ENCODE measurements at places on chromosomes 12 and 14.

- no peaks in the 10 kb centered on the region for H3K36me3 ChIP-seq
- no peak for DNase-seq
- no peaks in the 10 kb centered on the region for H3K27me3 ChIP-seq
- no peaks in the 10 kb centered on the region for H3K4me1 ChIP-seq
- H3K4me3 ChIP-seq = no peak overlapping the region
Observed at GRCh38 chr12:66003951-66004350, 126.6 kb downstream of the LLPH start.

- DNase-seq = no peak
- no peaks in the 10 kb centered on the region for H3K27me3 ChIP-seq
- H3K4me1 ChIP-seq = peaks cover 39% of the 10 kb centered on the region
- H3K27ac ChIP-seq = no peak overlapping the region
- H3K4me3 ChIP-seq = no peak overlapping the region
Observed at GRCh38 chr12:19450362-19450761, 11.1 kb downstream of the AEBP2 start.

DNA sequence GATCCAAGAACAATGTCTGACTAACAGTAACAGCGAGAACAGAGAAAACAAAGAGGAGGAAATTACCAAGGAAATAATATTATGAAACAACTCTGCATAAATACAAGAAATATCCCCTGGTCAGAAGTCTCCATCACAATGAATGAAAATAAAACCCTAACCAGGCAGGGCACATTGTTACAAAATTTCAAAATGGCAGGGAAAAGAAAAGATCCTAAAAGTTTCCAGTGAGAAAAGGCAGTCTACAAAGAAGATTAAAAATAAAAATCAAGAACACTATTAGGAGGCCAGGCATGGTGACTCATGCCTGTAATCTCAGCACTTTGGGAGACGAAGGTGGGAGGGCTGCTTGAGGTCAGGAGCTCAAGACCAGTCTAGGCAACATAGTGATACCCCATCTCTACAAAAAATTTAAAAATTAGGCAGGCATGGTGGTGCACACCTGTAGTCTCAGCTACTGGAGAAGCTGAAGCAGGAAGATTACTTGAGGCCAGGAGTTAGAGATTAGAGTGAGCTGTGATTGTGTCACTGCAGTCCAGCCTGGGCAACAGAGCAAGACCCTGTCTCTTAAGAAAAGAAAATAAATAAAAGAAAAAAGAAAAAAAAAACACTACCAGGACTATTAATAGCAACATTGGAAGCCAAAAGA, 47.8 kb downstream of the FERMT2 start:
- DNase-seq = no peak
- no peaks in the 10 kb centered on the region for H3K36me3 ChIP-seq
- no peaks in the 10 kb centered on the region for H3K27me3 ChIP-seq
- H3K4me3 ChIP-seq = no peak overlapping the region
- no peak overlapping the region for H3K27ac ChIP-seq

DNA sequence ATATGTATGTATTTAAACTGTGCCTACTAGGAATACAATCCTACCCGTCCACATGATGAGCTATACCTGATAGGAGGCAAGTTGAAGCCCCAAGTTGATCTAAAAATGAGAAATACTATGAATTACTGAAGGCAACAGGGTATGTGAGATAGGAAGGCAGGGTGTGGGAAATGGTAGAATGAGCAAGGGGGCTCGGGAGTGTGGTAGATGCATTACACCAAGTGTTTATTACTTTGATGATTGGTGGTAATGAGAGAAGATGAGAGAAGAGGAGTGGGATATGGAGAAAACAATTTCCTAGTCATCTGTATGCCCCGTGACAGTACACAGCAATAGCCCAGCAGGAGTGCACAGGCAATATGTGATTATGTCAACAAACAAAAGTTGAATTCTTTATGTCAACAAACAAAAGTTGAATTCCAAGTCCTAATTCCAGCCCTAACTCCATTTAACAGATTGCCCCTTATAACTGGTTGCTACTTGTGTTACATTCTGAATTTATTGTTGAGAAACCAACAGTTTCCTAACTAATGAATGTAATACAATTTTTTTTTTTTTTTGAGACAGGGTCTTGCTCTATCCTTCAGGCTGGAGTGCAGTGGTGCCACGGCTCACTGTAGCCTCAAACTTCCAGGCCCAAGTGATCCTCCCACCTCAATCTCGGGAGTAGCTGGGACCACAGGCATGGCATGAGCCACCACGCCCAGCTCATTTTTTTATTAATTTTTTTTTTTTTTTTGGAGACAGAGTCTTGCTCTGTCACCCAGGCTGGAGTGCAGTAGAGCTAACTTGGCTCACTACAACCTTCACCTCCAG, 2.5 kb downstream of the LPCAT3 start:
- no peak overlapping the region for H3K27ac ChIP-seq
- no peak overlapping the region for H3K4me3 ChIP-seq
- no peak for DNase-seq

GRCh38 chr14:105472486-105472991, 2.1 kb upstream of the CRIP2 start:
- H3K4me3 ChIP-seq = no peak overlapping the region
- H3K4me1 ChIP-seq = peaks cover 18% of the 10 kb centered on the region
- peaks cover 29% of the 10 kb centered on the region for H3K27me3 ChIP-seq
- no peak overlapping the region for H3K27ac ChIP-seq

DNA sequence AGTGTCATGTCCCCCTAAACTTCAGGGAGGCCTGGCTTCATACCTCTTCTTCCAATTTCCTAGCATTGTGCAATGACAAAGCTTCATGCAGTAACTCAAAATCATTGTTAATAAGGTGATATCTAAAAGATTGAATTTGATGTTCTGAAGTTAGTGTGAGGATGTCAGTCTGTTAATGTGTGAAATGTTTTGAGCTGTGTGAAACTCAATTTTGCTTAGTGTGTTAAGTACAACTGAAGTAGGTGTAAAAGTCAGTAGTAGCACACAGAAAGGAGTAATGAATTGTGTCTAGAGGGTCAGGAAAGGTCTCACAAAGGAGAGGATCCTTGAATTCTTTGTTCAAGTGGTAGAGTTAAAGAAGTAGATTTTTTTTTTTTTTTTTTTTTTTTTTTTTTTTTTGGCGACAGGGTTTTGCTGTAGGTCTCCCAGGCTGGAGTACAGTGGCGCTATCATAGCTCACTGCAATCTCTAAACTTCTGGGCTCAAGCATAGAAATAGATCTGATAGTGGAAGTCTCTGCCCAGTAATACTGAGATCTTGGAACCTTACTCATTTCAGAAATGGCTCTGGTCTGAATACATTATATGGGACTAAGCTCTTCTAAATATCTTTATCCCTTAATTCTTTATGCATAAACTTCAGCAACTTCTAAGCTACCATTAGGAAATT, 63.9 kb downstream of the FUT8 start:
- no peak overlapping the region for H3K4me3 ChIP-seq
- H3K36me3 ChIP-seq = no peaks in the 10 kb centered on the region
- H3K27me3 ChIP-seq = no peaks in the 10 kb centered on the region
- H3K4me1 ChIP-seq = peaks cover 36% of the 10 kb centered on the region

DNA sequence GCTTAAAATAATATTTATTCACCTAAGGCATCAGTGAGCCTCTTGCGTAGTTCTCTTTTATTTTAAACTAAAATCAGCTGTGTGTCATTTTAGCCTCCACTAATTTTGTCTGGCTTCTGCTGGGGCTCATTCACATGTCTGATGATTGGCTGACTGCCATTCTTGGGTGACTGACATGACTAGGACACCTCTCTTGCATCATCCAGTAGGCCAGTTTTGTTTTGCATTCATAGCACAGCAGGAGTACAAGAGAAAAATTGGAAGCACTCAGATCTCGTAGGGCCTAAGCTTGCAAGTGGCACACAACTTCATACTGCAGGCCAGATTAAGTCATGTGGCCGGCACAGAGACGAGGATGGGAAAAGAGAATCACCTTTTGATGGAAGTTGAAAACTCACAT, 1226.5 kb downstream of the GALC start:
- DNase-seq = no peak
- H3K27me3 ChIP-seq = no peaks in the 10 kb centered on the region
- no peak overlapping the region for H3K27ac ChIP-seq
- no peak overlapping the region for H3K4me3 ChIP-seq

DNA sequence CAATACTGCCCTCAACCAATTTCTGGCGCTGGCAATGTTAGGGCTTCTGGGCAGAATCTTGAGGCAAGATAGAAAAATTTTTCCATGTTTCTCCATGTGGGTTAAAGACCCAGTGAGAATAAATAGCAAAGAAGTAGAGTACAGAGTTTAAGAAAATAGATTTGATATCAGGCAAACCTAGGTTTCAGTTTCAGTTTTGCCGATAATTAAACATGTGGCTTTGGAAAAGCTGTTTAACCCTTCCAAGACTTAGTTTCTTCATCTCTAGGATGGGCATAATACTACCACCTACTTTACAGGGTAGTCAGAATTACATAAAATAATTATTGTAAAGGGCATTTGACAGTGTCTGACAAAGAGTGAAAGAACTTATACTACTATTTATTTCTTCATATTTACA, 360.4 kb downstream of the PCNX1 start:
- no peak overlapping the region for H3K4me3 ChIP-seq
- no peaks in the 10 kb centered on the region for H3K4me1 ChIP-seq
- H3K27me3 ChIP-seq = no peaks in the 10 kb centered on the region
- DNase-seq = no peak
- H3K27ac ChIP-seq = no peak overlapping the region

GRCh38 chr12:2291182-2291832, 238.5 kb downstream of the CACNA1C start:
- peaks cover 19% of the 10 kb centered on the region for H3K4me1 ChIP-seq
- no peaks in the 10 kb centered on the region for H3K36me3 ChIP-seq
- no peak overlapping the region for H3K27ac ChIP-seq
- peak; percentile 81 for DNase-seq
- no peak overlapping the region for H3K4me3 ChIP-seq

DNA sequence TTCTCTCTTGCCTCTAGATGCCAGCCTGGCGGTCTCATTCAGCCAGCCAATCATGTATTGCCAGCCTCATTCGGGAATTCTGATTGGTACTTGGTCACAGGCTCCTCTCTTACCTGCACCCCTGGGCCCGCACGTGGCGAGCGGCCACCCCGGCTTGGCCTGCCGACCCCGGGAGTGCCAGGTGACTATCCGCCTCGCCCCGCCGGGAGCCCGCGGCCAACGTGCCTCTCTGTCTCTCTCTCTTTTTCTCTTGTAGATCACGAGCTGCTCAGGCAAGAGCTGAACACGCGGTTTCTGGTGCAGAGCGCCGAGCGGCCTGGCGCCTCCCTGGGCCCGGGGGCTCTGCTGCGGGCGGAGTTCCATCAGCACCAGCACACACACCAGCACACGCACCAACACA, 39.3 kb downstream of the LRCOL1 start:
- H3K27me3 ChIP-seq = no peaks in the 10 kb centered on the region
- H3K36me3 ChIP-seq = no peaks in the 10 kb centered on the region
- DNase-seq = no peak
- no peaks in the 10 kb centered on the region for H3K4me1 ChIP-seq
- no peak overlapping the region for H3K4me3 ChIP-seq
- H3K27ac ChIP-seq = no peak overlapping the region

DNA sequence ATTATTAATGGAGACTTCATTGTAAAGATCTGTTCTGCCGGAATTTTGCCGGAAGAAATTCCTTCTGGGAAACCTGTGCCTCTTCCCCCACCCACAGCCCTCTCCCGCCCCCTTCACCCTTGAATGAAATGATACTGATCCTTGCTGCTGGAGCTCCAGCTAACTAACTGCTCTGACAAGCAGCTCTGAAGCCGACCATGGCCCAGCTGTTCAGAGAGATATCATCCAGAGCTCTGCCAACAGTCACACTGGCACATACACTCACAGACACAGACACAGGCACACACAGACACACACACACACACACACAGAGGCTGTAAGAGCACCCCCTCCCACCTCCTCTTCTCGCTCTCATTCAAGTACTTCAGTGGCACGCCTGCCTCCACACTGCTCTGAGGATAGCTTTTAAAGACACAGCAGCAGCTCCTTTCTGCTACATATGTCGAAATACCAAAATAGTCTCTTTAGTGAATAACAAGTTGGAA, 88.6 kb downstream of the R3HDM2 start:
- DNase-seq = peak; percentile 76
- H3K4me3 ChIP-seq = no peak overlapping the region
- no peaks in the 10 kb centered on the region for H3K27me3 ChIP-seq
- peaks cover 25% of the 10 kb centered on the region for H3K4me1 ChIP-seq
- peak overlapping the region; percentile 8 for H3K27ac ChIP-seq
- H3K36me3 ChIP-seq = no peaks in the 10 kb centered on the region

- no peaks in the 10 kb centered on the region for H3K27me3 ChIP-seq
- no peak overlapping the region for H3K27ac ChIP-seq
- H3K4me1 ChIP-seq = no peaks in the 10 kb centered on the region
- DNase-seq = no peak
- H3K4me3 ChIP-seq = no peak overlapping the region
- H3K36me3 ChIP-seq = no peaks in the 10 kb centered on the region
Observed at GRCh38 chr14:26896447-26896846, 298.6 kb upstream of the NOVA1 start.

DNA sequence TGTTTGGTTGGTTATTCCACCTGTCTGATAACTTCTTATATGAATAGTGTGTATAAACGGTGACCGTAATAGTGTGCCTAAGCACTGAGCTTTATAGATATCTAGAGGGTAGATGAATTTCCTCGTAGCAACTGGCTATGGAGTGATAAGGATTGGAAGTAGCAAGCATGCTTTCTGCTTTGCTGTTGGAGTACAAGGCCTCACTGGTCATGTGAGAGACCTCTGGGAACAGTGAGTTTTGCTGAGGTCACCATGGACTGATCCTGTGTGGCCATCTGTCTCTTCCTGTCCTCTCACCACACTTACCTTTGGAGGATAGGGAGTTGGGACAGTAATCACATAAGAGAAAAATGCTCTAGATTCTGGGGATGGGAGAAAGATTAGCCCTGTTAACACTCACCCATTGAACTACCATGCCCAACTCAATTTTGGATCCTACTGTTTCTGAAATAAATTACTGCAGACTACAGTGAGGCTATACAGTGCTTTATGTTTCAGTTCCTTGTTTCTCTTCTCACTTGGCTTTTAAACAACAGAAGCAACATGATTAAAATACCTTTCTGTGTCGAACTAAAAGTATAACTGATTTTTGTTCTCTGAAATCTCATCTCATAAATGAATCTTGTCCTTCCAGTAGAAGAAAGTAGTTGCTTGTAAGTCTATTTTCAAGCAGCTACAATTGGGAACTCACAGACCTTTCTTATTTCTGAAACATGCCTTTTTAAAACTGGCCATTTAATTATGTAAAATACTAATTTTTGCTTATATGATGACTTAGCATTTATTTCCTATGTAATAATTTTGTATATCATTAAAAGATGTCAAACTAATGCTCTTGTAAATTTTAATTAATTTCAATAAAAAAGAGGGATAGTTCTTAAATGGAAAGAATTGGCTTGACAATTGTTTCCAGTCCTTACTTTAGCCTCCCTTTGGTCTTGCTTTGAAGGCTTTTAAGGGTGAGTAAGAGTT, 8.3 kb downstream of the TMX1 start:
- peaks cover 30% of the 10 kb centered on the region for H3K4me1 ChIP-seq
- H3K27me3 ChIP-seq = no peaks in the 10 kb centered on the region
- peaks cover 51% of the 10 kb centered on the region for H3K36me3 ChIP-seq
- H3K4me3 ChIP-seq = no peak overlapping the region

- no peak overlapping the region for H3K27ac ChIP-seq
- DNase-seq = no peak
- H3K4me3 ChIP-seq = no peak overlapping the region
- no peaks in the 10 kb centered on the region for H3K27me3 ChIP-seq
- peaks cover 7% of the 10 kb centered on the region for H3K4me1 ChIP-seq
Observed at GRCh38 chr14:75521415-75522199, 662 bp upstream of the BATF start.
